ENCODE measurements at places on chromosomes 13 and 19. TPM values are rescaled to one million over a fixed set of nuclear protein-coding genes. Genes with fewer than 3 reads are reported as not detected.

DNA sequence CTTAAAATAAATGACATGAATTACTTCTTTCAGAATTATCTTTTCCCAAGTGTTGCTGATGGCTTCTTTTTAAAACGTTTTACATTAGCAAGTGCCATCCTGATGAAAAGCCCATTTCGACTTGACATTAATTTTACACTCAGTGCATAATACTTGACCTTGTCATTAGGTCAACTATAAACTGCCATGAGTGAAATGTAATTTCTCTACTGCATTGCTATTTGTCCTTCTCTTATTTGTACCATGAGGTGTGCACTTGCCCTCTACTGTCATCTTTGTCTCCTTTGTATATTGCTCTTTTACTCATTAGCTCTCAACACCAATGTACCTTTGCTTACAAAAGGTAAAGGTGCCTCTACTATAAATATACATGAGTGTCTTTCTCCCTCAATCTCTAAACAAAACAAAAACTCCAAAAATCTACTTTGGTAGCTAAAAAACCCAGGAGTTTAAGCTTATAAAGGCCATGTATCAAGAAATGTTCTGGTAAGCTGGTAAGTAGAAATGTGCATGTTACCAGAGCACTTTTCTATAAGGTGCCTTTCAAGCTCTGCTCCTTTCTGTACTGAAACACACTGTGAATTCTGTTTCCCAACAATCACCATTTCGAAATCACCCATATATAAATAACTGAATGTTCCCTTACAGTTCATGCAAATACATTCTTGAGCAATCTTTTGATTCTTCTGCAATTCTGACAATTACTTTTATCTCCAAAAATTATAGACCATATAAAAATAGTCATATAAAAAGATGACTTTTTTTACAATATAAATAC lies 351.4 kb downstream of the SLITRK5 start:
- H3K36me3 ChIP-seq, result peaks cover 8% of the 10 kb centered on the region
- no peaks in the 10 kb centered on the region for H3K27me3 ChIP-seq
- no peak overlapping the region for H3K4me3 ChIP-seq
- no peak for DNase-seq
- H3K27ac ChIP-seq, result no peak overlapping the region
- H3K4me1 ChIP-seq, result no peaks in the 10 kb centered on the region

DNA sequence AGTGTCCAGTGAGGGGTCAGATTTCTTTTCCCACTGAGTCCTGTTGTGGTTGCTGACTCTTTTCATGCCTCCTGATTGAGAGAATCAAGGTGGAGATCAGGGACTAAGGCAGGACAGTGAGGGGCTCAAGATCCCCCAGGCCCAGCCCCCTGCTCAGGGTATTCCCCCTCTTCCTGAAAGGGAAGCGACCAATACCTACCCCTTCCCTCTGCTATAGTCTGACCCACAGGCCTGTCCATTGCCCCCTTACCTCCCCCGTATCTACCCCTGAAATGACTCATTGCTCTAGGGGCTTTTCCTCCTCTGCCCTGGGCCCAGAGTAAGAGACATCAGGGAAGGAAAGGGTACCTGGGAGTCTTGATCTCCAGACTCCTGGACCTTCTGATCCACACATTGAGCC lies 1320.5 kb downstream of the UQCRFS1 start:
- H3K4me1 ChIP-seq, result no peaks in the 10 kb centered on the region
- H3K36me3 ChIP-seq, result peaks cover 25% of the 10 kb centered on the region
- H3K27ac ChIP-seq, result no peak overlapping the region
- no peak for DNase-seq

DNA sequence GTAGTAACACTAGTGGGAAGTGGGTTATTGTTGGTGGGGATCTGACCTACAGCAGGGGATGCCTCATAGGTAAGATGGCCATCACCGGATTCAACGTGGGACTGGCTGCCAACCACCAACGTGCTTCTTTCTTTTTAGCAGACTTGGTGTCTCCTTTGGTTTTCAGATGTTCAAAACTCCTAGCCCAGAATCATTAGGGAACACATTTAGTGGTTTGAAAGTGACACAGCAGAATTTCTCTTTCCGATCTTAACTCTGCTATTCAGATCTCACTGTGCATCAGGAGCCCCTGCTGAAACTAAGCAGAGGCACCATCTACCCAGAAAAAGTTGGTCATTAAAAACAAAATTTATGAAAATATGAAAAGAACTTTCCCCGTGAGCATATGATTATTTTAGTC lies 36.7 kb upstream of the PCDH8 start:
- no peak for DNase-seq
- no peak overlapping the region for H3K27ac ChIP-seq
- peaks cover 15% of the 10 kb centered on the region for H3K4me1 ChIP-seq
- H3K4me3 ChIP-seq, result no peak overlapping the region
- H3K36me3 ChIP-seq, result no peaks in the 10 kb centered on the region

GRCh38 chr13:21395953-21396352 lies 63.1 kb downstream of the ZDHHC20 start:
- no peaks in the 10 kb centered on the region for H3K4me1 ChIP-seq
- peaks cover 47% of the 10 kb centered on the region for H3K36me3 ChIP-seq
- no peaks in the 10 kb centered on the region for H3K27me3 ChIP-seq
- no peak overlapping the region for H3K4me3 ChIP-seq

DNA sequence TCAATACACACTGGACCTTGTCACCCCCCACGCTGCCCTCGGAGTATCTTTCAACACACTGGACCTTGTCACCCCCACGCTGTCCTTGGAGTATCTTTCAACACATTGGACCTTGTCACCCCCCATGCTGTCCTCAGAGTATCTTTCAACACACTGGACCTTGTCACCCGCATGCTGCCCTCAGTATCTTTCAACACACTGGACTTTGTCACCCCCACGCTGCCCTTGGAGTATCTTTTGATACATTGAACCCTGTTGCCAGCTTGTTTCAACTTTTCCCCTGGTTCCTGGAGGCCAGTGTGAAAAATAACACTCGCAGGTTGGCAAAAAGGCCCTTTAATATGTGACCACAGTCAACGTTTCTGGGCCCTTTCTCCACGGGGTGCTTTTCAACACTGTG lies 247.8 kb downstream of the TEX29 start:
- H3K27me3 ChIP-seq, result no peaks in the 10 kb centered on the region
- DNase-seq, result no peak
- peaks cover 12% of the 10 kb centered on the region for H3K36me3 ChIP-seq
- no peak overlapping the region for H3K4me3 ChIP-seq

DNA sequence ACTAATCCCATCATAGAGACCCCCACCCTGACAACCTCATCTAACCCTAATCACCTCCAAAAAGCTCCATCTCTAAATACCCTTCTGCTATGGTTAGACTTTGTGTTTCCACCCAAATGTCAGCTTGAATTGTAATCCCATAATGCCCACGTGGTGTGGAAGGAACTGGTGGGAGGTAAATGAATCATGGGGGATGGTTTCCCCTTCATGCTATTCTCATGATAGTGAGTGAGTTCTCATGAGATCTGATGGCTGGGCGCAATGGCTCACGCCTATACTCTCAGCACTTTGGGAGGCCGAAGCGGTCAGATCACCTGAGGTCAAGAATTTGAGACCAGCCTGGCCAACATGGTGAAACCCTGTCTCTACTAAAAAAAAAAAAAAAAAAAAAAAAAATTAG lies 2.6 kb downstream of the VMAC start:
- H3K4me1 ChIP-seq, result no peaks in the 10 kb centered on the region
- no peaks in the 10 kb centered on the region for H3K27me3 ChIP-seq
- no peak for DNase-seq
- peaks cover 7% of the 10 kb centered on the region for H3K36me3 ChIP-seq
- H3K27ac ChIP-seq, result no peak overlapping the region
- no peak overlapping the region for H3K4me3 ChIP-seq

The SPART gene
- 60.6 TPM for total RNA-seq

Data from H9 (cell line).